ENCODE measurements at places on chromosomes 13 and 19. TPM values are rescaled to one million over a fixed set of nuclear protein-coding genes. Genes with fewer than 3 reads are reported as not detected.

The C13orf46 gene
- 0.25 TPM for total RNA-seq

The ICAM4 gene
- total RNA-seq: under 0.01 TPM

The VSTM1 gene
- total RNA-seq: not detected

The MUC16 gene
- total RNA-seq: not detected
